Anterior cingulate cortex (tissue), 58 donors: ENCODE measurements at places on chromosomes 6 and 20.
A peak's percentile ranks its signal among the peaks of the same experiment; 100 is the strongest.

DNA sequence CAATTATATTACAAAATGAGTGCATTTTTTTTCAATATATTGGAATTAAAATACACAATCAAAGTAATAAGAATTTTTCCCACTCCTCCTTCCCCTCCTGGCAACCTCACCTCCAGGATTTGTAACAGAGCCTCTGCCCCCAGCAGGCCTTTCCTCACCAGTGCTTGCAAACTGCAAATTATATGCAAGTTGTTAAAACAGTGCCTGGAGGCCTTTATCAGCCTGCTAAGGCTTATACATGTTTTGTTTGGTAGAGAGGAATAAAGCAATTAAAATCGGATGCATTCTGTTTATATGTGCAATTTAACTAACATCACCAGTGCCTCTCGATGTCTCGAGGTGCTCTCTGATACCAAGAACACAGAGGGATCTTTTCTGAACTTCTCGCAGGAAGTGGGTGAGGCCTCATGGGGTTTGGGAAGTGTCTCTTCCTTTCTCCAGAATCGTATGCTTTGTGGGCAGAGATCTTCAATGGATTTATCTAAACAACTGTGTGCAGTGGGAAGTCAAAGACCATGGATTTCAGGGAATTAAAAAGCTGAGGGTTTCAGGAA is 186.8 kb downstream of the CDH26 start:
- DNase-seq: no peak

GRCh38 chr20:17921774-17922173 is 46.8 kb downstream of the SNX5 start:
- no peak for DNase-seq

- no peak for DNase-seq
These were observed 120.4 kb downstream of the RNGTT start for GRCh38 chr6:88843040-88843439.

- DNase-seq: peak; percentile 9
These were observed 7.9 kb upstream of the CDSN start for GRCh38 chr6:31128093-31128676.

DNA sequence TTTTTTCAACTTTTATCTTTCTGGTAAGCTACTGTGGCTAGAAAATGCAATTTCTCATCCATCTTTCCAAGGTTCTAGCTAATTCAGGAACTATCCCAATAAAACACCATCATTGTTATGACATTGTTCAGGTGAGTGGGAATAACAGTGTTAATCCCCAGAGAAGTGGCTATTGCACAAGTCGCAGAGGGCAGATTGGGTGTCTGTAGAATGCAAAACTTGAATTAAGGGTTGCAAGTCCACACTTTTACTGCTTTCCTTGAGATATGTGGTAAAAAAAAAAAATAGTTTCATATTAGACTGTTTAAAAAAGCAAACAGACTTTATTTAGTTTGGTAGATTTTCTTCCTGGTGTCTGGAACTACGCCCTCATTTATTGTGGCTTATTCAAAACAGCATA is 41.1 kb upstream of the PRDM1 start:
- no peak for DNase-seq

GRCh38 chr6:125670568-125670967 is 78.9 kb upstream of the HEY2 start:
- no peak for DNase-seq

DNA sequence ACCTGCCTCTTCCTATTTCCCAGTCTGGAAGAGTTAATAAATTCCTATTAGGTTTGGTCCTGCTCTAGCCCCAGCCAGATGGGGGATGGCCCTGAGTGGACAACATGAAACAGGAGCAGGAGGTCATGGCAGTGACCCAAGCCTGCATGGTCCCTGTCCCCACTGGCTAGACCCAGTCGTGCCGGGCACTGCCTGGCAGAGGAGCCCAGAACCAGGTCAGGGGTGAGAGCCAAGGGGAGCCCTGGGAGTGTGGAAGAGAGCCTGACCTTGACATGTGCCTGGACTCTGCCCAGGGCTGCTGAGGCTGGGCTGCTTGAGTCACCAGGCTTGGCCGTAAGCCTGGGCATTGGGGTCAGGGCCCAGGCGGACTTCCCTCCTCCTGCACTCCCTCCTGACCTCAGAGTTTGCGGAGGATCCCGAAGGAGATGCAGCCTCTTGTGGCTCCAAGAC is 3.6 kb downstream of the AVP start:
- DNase-seq: peak; percentile 16

DNA sequence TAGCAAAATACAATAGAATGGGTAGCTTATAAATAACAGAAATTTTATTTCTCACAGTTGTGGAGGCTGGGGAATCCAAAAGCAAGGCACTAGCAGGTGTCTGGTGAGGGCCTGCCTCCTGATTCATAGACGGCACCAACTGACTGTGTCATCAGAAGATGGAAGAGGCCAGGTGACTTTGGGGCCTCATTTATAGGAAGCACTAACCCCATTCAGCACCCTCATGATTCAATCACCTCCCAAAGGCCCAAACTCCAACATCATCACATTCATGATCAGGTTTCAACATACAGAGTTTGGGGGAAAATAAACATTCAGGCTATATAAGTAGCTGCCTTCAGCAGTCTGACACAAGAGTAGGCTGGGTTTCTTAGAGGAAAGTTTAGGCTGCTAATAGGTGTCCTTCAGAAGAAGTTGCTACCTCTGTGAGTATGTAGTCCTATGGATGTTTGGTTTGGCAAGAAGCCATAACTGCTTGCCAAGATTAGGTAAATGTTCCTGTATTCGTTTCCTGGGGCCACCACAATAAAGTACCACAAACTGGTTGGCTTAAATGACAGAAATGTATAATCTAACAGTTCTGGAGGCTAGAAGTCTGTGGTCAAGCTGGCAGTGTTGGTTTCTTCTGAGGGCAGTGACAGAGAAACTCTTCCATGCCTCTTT is 48.8 kb downstream of the NT5E start:
- DNase-seq: no peak

GRCh38 chr6:169778646-169779045 is 27.2 kb downstream of the ERMARD start:
- no peak for DNase-seq

DNA sequence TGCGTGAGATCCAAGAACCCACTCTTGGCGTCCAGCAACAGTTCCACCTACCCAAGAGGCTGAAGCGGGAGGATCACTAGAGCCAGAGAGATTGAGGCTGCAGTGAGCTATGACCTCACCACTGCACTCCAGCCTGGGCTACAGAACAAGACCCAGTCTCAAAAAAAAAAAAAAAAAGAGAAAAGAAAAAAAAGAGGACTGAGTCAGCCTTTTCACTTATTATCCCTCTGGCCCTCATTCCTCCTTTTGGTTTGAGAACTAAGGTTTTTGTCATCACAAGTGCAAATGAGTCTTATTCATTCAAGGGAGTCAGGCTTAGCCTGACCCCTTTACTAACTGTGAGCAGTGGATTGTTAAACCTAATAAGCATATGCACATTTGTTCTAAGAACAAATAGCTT is 37.9 kb upstream of the JARID2 start:
- DNase-seq: no peak

DNA sequence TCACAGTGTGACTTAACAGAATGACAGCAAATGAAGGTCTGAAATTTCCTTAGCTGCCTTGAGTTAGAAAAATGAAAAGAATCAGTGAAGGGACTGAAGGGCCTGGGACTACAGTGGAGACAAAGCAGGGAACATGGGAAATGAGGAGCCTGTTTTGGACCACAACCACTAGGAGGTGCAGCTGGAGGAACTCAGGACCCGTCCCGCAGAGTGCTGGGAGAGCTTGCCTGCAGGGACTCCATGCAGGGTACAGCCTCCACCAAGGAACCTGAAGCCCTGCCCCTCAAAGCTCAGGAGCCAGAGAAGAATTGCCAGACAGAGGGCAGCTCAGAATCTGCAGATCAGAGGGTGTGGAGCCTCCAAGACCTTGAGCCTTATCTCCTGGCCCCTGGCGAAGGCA is 50.7 kb downstream of the LRFN2 start:
- DNase-seq: no peak

DNA sequence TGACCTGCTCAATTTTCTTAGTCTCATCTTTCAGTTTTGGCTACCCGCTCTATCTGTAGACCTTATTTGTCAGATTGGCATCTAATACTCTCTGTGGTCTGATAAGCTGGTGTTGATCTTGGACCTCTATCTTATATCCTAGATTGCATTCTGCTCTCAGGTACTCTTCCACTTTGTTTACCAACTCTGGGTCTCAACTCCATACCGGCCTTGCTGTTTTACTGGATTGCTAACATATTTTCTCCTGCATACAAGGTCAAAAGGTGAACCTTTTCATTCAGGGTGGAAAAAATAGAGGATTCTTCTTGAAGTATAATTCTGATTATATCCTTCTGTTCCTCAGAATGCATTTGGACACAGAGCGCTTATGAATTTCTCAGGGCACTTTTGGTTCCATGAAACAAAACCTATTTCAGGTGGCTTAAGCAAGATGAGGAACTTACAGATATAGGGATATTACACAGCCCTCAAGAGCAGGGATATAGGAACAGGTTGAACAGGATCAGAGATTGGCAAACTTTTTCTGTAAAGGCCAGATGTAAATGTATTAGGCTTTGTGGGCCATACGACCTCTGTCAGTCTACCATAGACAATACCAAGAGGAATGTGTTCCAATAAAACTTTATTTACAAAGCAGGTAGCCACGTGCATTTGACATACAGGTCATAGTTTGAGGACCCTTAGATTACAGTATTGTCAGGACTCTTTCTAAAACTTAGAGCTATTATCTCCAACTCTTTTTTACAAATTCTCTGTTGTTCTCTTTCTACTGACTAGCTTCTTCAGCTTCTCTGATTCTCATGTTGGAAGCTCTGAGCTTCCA is 2.5 kb upstream of the SH3BGRL2 start:
- DNase-seq: no peak

- DNase-seq: no peak
These were observed 46.0 kb upstream of the TAGAP start for GRCh38 chr6:159090530-159091480.

GRCh38 chr6:148324297-148324985 is 18.2 kb upstream of the SASH1 start:
- no peak for DNase-seq

DNA sequence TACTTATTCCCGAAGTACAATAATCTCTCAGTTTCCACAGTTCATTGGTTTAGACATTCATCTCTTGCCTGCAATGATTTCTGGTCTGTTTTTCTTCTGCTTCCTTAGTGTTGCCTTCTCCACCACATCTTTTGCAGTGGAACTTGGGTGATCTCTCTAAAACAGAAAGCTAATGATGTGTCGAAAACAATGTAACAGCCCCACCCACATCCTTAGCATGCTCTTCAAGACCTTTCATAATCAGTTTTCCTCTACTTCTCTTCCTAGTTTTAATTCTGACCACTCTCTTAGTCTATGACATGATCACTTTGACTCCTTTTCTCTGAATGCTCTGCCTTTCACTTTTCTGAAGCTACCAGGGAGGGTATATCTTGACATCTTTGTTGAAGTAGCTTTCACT is 1007.9 kb upstream of the CITED2 start:
- DNase-seq: no peak

DNA sequence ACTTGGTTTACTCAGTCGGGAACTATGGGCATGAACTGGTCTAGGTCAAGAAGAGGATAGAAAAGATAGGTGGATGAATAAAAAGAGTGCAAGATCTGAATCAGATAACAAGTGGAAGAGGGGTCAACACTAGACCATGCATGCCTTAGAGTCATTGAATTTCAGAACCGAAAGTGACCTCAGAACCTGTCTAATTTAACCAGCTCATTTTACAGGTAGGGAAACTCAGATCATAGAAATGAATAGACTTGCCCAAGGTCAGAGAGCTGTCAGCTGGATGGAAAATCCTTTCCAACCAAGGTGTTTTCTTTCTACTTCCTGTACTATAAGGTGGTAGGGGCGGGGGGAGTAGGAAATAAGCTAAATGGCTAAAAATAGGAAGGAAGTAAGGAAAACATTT is 121.4 kb upstream of the ADGRF1 start:
- DNase-seq: no peak

- DNase-seq: no peak
These were observed 30.7 kb downstream of the PARD6B start for GRCh38 chr20:50762045-50762422.

DNA sequence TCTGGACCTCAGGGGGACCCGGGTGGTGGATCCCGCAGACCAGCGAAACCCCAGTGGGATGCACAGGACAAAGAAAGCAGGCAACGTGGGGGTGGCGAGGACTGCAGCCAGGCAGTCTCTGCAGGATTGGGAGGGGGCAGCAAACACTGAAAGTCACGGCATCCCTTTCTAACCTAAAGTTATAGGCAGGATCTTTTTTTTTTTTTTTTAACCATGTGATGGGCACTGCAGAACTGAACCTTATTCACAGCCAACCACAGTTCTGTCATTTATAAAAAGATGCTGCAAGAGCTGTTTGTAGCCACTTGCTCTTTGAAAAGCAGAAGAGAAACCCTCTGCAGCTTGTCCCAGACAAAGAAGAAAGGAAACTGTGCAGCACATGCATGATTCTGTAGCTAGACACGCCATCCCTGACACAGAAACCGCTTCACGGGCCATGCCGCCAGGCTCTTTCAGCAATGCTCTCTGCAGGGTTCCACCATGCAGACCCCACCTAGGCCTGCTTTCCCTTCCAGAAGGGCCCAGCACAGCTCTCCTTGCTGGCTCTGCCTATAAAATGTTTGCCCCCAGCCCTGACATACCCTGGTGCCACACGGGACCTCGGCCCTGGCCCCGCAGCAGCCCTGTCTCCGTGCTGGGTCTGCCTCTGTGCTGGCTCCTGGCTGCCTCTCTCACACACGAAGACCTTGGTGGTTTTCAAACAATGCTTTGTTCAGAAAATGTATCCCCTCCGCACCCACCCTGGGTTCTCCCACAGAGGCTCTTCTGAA is 70.8 kb downstream of the PYGB start:
- no peak for DNase-seq

DNA sequence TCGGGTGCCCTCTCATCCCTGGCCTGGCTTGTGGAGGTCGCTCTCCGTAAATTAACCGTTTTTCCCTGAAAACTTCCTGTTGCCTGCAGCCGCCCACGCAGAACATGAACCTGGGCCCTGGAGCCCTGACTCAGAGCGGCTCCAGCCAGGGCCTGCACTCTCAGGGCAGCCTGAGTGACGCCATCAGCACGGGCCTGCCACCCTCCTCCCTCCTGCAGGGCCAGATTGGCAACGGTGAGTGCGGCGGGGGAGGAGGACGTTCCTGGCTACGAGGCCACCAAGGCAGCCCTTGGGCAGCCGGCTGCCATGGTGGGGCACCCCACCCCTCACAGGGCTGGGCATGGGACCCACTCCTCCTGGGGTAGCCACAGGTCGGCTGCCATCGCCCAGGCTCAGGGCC is 17.8 kb downstream of the SS18L1 start:
- DNase-seq: no peak

GRCh38 chr6:134217105-134217797 is 100.7 kb downstream of the SGK1 start:
- no peak for DNase-seq

GRCh38 chr20:57439432-57439831 is 48.2 kb downstream of the RBM38 start:
- DNase-seq: no peak

- DNase-seq: no peak
These were observed 30.2 kb upstream of the FRMD1 start for GRCh38 chr6:168109171-168109570.

GRCh38 chr6:150382171-150382570 is 13.4 kb downstream of the IYD start:
- DNase-seq: no peak
